ENCODE measurements at places on chromosomes 12 and 14.

- no peaks in the 10 kb centered on the region for H3K4me1 ChIP-seq
- H3K4me3 ChIP-seq, result no peak overlapping the region
- H3K27me3 ChIP-seq, result no peaks in the 10 kb centered on the region
- H3K36me3 ChIP-seq, result no peaks in the 10 kb centered on the region
- H3K27ac ChIP-seq, result no peak overlapping the region
Observed at GRCh38 chr12:132228476-132229192, 84.4 kb downstream of the NOC4L start.

DNA sequence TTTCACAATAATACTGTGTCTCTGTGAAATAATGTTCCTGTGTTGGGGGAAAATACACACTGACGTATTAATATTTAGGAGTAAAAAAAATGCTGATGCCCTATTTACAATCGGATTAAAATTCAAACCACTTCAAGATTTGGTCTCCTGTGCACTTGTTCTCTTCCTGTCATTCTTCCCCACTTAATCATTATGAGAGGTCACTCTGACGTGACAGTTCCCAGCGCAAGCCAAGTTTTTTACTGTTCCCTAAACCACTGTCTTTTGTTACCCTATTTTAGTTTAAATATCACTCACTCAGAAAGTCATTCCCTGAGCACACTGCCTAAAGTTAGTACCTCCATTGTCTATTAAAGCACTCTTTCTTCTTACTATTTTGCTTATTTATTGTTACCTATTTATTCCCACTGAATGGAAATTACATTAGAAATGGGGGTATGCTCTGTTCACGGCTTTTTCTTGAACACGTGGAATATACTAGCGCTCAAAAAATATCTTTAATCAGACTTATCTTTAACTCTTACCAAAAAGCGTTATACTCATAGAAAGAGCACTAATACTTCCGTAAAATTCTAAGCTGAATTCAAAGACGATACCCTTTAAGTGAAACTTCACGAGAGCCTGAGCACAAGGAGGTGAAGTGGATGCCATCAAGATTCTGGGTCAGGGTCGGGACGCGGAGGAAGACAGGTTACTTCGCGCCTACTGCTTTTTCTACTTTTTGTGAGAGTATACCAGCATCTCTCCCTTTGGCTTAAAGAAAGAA, 670 bp upstream of the PSMA3 start:
- no peak for DNase-seq
- H3K4me1 ChIP-seq, result peaks cover 41% of the 10 kb centered on the region
- H3K4me3 ChIP-seq, result peak overlapping the region; percentile 92
- H3K27ac ChIP-seq, result peak overlapping the region; percentile 86

GRCh38 chr12:95460896-95461295, 13.1 kb upstream of the METAP2 start:
- H3K27ac ChIP-seq, result no peak overlapping the region
- H3K27me3 ChIP-seq, result no peaks in the 10 kb centered on the region
- no peaks in the 10 kb centered on the region for H3K4me1 ChIP-seq
- no peak overlapping the region for H3K4me3 ChIP-seq

- H3K36me3 ChIP-seq, result no peaks in the 10 kb centered on the region
- H3K4me1 ChIP-seq, result no peaks in the 10 kb centered on the region
- H3K27me3 ChIP-seq, result peaks cover 6% of the 10 kb centered on the region
- H3K27ac ChIP-seq, result no peak overlapping the region
- no peak overlapping the region for H3K4me3 ChIP-seq
- DNase-seq, result no peak
Observed at GRCh38 chr12:62841846-62842245, 93.1 kb downstream of the PPM1H start.

GRCh38 chr12:79645235-79645630, 45.5 kb downstream of the PAWR start:
- DNase-seq, result no peak
- H3K4me1 ChIP-seq, result no peaks in the 10 kb centered on the region
- peaks cover 2% of the 10 kb centered on the region for H3K36me3 ChIP-seq

DNA sequence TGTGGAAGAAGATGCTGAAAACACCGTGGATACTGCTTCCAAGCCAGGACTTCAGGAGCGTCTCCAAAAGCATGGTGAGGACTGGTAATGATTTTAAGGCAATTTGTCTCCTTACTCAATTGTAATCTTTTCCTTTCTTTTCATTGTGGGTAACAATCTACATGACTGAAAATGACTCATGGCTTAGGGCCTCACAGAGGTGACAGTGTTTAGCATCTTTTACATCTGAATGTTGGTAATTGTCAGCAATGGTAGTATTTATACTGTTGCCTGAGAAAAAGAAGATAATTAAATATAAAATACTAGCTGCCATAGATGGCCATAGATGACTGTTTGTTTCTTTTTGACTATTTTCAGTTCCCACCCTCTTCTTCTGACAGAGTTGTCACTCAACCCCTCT, 31.6 kb downstream of the TULP3 start:
- DNase-seq, result no peak
- peaks cover 4% of the 10 kb centered on the region for H3K36me3 ChIP-seq
- no peak overlapping the region for H3K27ac ChIP-seq
- H3K4me1 ChIP-seq, result no peaks in the 10 kb centered on the region
- H3K27me3 ChIP-seq, result no peaks in the 10 kb centered on the region

- no peak for DNase-seq
- H3K27ac ChIP-seq, result no peak overlapping the region
- no peak overlapping the region for H3K4me3 ChIP-seq
- H3K4me1 ChIP-seq, result no peaks in the 10 kb centered on the region
Observed at GRCh38 chr12:25752710-25753309, 199.7 kb upstream of the LMNTD1 start.

GRCh38 chr12:49801141-49802063, 26.8 kb downstream of the NCKAP5L start:
- no peaks in the 10 kb centered on the region for H3K27me3 ChIP-seq
- no peaks in the 10 kb centered on the region for H3K36me3 ChIP-seq
- no peak overlapping the region for H3K4me3 ChIP-seq

DNA sequence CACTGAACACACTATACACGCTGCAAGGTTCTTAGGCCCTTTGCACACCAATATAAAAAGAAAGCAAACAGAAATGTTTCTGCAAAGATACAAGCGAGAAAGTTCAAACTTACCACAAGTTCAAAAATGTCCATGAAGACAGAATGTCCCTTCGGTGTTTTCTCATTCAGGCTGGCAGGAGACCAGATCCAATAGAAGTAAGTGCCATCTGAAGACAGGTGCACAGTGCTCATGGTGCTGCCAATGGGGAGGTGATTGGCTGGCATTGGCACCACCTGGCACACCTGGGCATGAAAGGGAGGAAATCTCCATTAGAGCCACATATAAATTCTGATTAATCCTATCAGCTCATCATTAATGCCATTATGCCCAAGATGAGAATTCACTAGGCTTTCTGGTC, 76.3 kb downstream of the HECTD4 start:
- H3K4me3 ChIP-seq, result no peak overlapping the region
- no peak overlapping the region for H3K27ac ChIP-seq
- peaks cover 11% of the 10 kb centered on the region for H3K4me1 ChIP-seq
- H3K36me3 ChIP-seq, result peaks cover 24% of the 10 kb centered on the region
- DNase-seq, result no peak
- H3K27me3 ChIP-seq, result no peaks in the 10 kb centered on the region

DNA sequence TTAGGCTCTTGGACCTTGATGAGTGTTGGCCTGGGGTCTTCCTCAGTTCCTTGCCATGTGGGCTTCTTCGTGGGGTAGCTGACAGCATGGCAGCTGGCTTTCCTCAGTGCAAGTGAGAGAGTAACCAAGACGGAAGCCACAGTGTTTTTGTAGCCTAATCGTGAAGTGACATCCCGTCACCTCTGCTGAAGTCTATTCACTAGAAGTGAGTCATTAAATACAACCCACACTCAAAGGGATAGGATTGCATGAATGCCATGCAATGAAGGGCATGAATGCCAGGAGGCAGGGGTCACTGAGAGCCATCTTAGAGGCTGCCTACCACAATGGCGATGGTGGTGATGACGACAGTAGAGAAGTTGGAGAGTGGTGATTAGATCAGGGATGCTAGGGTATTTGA, 13.5 kb upstream of the ASIC1 start:
- no peaks in the 10 kb centered on the region for H3K36me3 ChIP-seq
- H3K27ac ChIP-seq, result no peak overlapping the region
- peaks cover 8% of the 10 kb centered on the region for H3K27me3 ChIP-seq
- peaks cover 4% of the 10 kb centered on the region for H3K4me1 ChIP-seq
- DNase-seq, result no peak
- no peak overlapping the region for H3K4me3 ChIP-seq

DNA sequence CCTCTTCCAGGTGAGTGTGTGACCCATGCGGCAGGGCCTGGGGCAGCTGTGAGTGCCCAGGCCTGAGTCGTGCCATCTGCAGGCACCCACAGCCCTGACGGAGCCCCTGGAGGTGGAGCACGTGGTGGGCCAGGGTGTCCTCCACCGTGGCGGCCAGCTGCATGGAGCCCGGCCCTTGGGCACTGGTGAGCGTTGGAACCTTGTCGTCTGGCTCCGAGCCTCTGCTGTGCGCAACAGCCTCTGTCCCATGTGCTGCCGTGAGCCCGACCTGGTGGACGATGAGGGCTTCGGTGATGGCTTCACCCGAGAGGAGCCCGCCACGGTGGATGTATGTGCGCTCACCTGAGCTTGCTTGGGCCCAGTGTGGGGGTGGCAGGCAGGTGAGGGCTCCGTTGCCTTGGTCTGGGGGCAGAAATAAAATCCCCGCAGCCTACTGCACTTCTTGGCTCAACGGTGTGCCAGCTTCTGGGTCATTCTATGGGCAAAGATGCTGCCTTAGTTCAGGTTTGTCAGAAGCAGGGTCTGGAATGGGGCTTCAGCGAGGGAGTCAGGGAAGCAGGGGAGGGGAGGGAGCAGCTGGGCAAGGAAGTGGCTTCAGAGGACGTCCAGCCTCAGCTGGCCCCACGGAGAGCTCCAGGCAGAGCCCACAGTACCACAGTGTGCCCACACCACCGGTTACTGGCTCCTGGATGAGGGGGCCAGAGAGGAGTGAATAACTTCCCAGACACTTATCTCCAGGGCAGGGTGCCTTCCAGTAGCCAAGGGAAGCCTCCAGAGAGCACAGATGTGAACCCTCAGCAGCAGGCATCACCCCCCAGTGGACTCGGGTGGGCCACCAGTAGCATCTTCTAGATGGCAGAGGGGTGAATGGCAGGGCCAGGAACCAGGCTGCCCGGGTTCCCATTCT, 1.2 kb upstream of the ARL6IP4 start:
- DNase-seq, result no peak
- peak overlapping the region; percentile 85 for H3K4me3 ChIP-seq
- H3K27me3 ChIP-seq, result no peaks in the 10 kb centered on the region

DNA sequence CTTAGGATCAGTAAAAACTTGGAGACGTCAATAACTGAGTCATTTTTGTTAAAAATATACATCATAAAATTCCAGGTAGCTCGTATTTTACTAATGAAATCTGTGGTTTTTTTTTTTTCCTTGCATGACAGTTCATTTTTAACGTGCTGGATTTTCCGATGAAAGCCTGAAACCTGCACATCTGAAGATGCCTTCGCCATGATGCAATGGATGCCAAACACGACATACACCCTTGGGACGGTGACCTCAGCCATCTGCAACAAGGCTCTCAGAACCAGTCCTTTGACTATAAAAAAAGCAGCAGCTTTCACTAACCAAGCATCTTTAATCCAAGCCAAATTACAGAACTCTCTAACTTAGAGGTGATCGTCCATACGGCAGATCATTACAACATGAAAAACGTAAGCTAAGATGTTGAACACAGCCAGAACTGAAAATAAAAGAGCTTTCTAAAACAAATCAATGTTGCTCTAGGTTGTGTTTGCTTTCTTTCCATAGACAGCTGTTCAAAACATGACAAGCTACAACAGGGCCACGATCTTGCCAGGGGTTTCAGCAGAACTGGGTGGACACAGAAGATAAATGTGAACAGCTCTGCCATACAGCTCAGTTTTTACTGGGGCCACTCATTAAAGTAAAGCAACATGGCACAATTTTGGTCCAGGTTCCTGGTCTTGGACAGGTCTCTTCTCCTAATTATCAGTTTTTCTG, 7.8 kb downstream of the NIN start:
- H3K4me1 ChIP-seq, result peaks cover 89% of the 10 kb centered on the region
- peak overlapping the region; percentile 94 for H3K27ac ChIP-seq
- peak overlapping the region; percentile 73 for H3K4me3 ChIP-seq
- no peak for DNase-seq
- H3K36me3 ChIP-seq, result peaks cover 58% of the 10 kb centered on the region

- no peak for DNase-seq
- H3K4me3 ChIP-seq, result no peak overlapping the region
- H3K36me3 ChIP-seq, result no peaks in the 10 kb centered on the region
- peaks cover 8% of the 10 kb centered on the region for H3K27me3 ChIP-seq
- H3K4me1 ChIP-seq, result no peaks in the 10 kb centered on the region
Observed at GRCh38 chr14:99921425-99921824, 128.2 kb downstream of the EML1 start.

GRCh38 chr14:102252834-102253801, 51.8 kb downstream of the MOK start:
- DNase-seq, result no peak
- no peaks in the 10 kb centered on the region for H3K4me1 ChIP-seq
- no peak overlapping the region for H3K27ac ChIP-seq
- no peaks in the 10 kb centered on the region for H3K36me3 ChIP-seq

GRCh38 chr14:21084998-21085853, 13.2 kb downstream of the ZNF219 start:
- peaks cover 29% of the 10 kb centered on the region for H3K4me1 ChIP-seq
- H3K27ac ChIP-seq, result no peak overlapping the region
- H3K4me3 ChIP-seq, result no peak overlapping the region
- no peaks in the 10 kb centered on the region for H3K36me3 ChIP-seq
- DNase-seq, result no peak

- H3K4me3 ChIP-seq, result no peak overlapping the region
- peaks cover 60% of the 10 kb centered on the region for H3K27me3 ChIP-seq
- no peak for DNase-seq
- H3K36me3 ChIP-seq, result no peaks in the 10 kb centered on the region
- H3K4me1 ChIP-seq, result peaks cover 11% of the 10 kb centered on the region
Observed at GRCh38 chr12:52311285-52311648, 9.9 kb downstream of the KRT83 start.

DNA sequence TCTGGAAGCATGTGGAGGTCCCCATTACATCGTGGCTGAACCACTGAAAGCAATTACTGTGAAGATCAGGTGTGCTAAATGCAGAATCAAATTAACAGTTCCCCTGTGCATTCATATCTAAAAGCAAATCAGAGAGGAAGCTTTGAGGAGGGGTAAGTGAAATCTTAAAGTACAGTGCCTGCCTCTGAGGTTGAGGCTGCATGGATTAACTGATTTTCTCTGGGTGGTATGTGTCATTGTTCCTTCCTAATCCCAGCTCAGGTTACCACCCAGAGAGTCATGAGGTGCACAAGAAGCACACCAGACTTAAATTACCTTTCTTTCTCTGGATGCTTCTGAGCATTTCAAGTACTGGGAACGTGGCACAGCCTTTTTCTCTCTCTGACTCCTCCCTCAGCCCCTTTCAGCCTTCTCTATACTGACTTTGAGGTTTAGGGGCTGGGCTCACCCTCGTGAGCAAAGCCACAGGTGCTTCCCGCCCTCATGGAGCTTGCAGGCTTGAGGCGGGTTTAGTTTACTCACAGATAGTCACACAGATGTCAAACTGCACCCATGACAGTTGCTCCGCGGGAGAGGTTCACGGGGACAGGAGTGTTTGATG, 237.6 kb upstream of the CRY1 start:
- no peak overlapping the region for H3K4me3 ChIP-seq
- peak; percentile 56 for DNase-seq
- H3K36me3 ChIP-seq, result peaks cover 33% of the 10 kb centered on the region
- H3K4me1 ChIP-seq, result peaks cover 90% of the 10 kb centered on the region
- H3K27ac ChIP-seq, result peak overlapping the region; percentile 41
- H3K27me3 ChIP-seq, result no peaks in the 10 kb centered on the region

Data from activated CD8-positive, alpha-beta T cell treated with anti-CD3 and anti-CD28 coated beads, Interleukin-2, amount 10 ng/mL, durations not matched to agents 7 days and 5 days (primary cell).